NCI-H2081 (cell line): ENCODE measurements at places on chromosomes 2 and 18.
A peak's percentile ranks its signal among the peaks of the same experiment; 100 is the strongest.

- DNase-seq, result no peak
Observed at GRCh38 chr2:152171718-152172117, 3.8 kb downstream of the STAM2 start.

DNA sequence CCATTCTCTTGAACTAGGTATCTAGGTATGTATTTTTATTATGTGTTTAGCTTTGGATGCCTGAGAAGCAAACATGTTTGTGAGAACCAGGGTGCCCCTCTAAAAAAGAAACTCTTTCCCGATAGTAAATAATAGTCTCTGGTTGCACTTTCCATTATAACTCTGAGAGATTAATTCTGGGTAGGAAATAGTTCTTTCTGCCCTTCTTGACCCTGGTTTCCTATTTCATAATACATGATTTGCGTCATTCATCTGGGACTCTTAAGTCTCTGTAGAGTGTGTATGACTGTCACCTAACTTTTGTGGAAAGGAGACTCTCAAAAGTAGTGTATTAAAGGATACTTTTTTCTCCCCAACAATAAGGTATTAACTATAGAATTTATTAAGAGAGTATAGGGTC, 31.5 kb downstream of the ACSL3 start:
- DNase-seq, result no peak

DNA sequence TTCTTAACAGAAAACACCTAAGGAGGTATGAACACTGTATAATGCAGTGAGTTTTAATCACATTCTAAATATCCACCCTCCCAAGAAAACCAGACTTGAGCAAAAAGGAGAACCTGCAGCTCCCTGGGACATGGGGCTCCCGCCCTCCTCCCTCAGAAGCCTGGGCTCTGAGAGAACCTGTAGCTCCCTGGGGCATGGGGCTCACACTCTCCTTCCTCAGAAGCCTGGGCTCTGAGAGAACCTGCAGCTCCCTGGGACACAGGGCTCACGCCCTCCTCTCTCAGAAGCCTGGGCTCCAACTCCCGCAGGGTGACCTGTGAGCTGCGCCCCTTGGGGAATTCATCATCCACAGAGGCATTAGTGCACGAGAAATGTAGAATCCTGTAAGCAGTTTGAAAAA, 222.9 kb downstream of the SNTG2 start:
- DNase-seq, result no peak

- DNase-seq, result peak; percentile 11
Observed at GRCh38 chr2:173962583-173963110, 2.5 kb downstream of the SP3 start.

GRCh38 chr2:73050121-73050545, 21.4 kb downstream of the SFXN5 start:
- DNase-seq, result no peak

DNA sequence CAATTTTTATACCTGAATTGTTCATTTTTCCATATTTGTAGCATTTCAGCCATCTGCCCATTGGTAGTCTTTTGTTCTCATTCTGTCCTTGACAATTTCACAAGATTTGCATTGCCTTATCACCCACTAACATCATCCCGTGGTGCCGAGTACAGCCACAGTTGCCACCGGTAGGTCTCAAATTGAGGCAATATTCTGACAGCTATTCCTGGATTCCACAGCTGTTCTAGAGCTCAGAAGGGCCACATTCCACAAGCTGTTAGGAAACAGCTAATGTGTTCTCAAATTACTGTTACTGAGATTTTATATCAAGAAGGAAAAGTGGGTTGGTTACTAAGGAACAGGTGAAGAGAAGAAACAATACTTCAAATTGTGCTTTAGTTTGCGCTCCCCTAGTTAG, 178.8 kb downstream of the RPRM start:
- no peak for DNase-seq

- peak; percentile 78 for DNase-seq
Observed at GRCh38 chr18:25516747-25517498, 165.0 kb upstream of the ZNF521 start.

- DNase-seq, result no peak
Observed at GRCh38 chr2:3399381-3399780, 19.9 kb downstream of the TRAPPC12 start.

DNA sequence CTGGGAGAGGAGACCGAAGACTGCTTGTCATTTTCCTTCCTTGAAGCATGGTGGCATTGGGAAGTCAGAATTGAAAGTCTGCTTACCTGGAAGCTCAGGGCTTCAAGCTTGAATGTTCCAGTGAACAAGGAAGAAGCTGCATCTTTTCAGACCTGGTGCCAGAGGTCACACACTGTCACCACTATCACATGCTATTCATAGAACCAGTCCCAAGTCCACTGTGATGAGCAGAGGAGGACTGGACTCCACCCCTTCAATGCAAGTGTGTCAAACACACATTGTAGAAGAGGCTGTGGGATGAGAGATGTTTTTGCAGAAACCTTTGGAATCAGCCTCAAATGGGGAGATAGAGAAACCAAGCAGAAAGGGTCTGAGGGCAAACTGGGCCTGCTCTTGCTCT, 81.4 kb downstream of the LYPD1 start:
- DNase-seq, result no peak

- DNase-seq, result no peak
Observed at GRCh38 chr2:8149007-8149405, 532.9 kb upstream of the ID2 start.

DNA sequence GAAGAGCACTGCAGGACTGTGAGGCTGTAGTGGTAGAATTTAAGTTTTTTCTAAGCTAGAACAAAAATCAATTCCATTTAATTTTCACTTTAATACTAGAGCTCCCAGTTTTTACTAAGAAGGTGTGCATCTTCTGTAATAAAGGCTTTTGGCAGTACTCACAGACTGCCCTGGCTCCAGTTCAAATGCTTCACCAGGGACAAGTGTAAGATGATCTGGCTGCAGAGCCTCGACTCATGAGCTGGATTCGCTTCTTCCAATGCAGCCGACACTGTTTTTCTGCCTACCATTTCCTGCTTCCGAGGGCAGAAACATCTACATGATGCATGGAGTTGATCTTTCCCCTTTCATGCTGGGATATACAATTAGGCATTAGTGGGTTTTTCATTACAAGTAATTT, 87.0 kb downstream of the FARSB start:
- DNase-seq, result peak; percentile 81

GRCh38 chr18:45060102-45060501, 379.4 kb downstream of the SETBP1 start:
- no peak for DNase-seq
